ENCODE measurements at places on chromosomes 11 and 22.

GRCh38 chr11:115462004-115462541 is 42.1 kb downstream of the CADM1 start:
- DNase-seq = no peak

DNA sequence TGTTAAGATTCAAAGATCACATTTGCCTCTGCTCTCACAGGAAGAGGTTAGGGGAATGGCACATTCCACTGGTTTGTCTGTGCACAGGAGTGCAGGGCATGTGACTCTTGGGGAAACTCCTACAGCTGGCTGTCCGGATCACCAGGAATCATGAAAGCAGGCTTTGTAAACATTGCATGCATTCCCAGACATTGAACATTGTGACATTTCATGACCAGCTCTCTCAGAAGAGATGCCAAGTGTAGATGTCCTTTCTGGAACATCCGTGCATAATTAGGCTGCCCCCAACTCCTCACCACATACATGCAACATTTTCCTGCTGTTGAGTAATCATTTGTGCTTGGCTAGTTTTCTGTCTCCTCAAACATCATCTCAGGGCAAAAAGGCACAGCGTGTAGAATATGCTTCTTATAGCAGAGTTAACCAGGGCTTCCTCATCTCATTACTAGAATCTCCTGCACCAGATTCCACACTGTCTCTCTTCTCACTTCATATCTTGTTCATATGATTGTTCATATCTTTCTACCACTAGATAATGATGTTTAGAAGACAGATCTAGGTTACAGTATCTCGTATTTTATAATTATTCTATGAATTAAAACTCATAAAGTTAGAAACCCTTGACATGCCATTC is 694.7 kb downstream of the NTM start:
- peak; percentile 54 for DNase-seq

DNA sequence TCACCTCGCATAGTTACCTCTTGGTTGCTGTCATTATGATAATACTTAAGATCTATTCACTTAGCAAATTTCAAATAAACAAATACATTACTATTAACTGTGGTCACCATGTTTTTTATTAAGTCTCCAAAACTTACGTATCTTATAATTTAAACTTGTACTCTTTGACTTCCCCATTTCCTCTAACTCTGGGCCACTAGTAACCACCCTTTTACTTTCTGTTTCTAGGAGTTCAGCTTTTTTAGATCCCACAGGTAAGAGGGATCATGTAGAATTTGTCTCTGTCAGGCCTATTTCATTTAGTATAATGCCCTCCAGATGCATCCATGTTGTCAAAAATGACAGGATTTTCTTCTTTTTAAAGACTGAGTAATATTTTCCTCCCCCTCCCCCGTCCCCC is 212.4 kb upstream of the C11orf87 start:
- DNase-seq = no peak

DNA sequence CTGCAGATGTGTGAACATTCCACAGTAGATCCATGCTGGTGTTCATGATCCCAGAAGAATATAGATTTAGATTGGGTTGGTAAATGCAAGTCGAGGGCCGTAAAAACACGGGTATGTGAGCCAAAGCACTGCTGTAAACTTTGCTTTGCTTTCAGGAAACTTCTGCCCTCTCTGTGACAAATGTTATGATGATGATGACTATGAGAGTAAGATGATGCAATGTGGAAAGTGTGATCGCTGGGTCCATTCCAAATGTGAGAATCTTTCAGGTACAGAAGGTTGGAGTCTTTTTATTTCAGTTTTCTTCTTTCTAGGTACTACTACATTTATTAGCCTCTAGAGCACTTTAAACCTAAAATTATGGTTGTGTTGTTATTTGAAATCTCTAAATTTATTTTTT is 36.2 kb upstream of the TTC36 start:
- DNase-seq = no peak
